ENCODE measurements at places on chromosomes 6 and 20.
A peak's percentile ranks its signal among the peaks of the same experiment; 100 is the strongest.

- DNase-seq: no peak
These were observed 386.6 kb upstream of the SLC35B3 start for GRCh38 chr6:8821981-8822381.

DNA sequence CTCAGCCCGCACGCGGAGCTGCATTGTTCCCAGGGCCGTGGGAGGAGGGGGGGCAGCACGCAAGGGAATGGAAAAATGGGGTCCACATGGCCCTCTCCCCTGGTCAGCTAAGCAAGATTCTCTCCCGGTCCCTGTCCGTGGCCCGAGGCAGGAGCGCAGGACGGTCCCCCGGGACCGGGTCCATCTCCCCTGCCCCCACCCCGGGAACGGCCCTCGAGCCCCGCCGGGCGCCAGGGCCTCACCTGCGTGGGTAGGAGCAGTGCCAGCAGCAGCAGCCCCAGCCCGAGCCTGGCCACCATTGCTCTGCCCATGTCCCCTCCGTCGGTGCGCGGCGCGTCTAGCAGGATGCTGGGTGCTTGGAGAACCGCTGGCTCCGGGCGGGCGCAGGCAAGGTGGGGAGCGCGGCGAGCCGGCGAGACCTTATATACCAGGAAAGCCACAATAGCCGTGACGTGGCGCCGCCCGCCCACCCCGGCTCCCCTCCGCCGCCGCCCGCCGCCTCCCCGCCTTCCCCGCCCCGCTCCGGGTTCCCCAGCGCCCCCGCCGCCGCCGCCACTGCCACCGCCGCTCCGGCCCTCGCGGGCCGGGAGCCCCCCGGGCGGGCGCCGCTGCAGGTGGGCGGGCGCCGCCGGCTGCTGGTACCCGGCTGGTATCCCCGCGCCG is at the start of gene CD24:
Gene CD24, minus strand, starts transcription at position 394 of the 663 bp plus-strand sequence. Its CDS starts 83 bp downstream, at position 311.
- peak; percentile 19 for DNase-seq

GRCh38 chr20:40930561-40930960 is 98.1 kb upstream of the TOP1 start:
- no peak for DNase-seq

DNA sequence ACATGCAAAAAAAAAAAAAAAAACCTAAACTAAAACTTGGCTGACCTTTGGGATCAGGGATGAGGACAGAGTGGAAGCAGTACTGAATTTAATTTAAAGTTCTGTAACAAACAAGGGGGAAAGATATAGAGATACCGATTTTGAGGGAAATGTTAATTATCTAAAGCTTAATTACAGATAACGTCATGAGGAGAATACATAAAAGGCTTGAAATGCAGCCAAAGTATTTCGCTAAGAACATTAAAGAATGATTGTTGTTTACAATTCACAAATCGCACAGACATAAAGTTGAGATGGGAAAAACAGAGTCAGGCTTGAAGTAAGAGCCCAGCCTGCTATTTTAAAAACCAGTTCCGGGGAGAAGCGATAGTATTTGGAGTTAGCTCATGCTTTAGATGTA is 208.0 kb upstream of the SASH1 start:
- no peak for DNase-seq

DNA sequence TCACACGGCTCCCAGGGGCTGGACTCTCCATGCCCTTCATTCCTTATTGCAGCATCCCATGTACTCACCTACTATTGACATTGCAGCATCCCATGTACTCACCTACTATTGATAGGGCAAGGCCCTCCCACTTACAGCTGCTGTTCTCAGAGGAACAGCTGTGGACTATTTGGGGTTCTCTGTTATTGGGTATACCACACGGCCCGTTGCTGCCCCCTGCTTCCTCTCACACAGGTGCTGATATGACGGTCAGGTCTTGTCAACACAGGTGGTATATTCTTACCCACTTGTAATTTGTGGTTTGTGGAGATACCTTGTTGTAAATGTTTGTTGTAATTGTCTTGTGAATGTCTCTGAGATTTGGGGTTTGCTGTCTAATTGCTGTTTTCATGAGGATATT is 18.8 kb downstream of the ALDH5A1 start:
- DNase-seq: no peak

DNA sequence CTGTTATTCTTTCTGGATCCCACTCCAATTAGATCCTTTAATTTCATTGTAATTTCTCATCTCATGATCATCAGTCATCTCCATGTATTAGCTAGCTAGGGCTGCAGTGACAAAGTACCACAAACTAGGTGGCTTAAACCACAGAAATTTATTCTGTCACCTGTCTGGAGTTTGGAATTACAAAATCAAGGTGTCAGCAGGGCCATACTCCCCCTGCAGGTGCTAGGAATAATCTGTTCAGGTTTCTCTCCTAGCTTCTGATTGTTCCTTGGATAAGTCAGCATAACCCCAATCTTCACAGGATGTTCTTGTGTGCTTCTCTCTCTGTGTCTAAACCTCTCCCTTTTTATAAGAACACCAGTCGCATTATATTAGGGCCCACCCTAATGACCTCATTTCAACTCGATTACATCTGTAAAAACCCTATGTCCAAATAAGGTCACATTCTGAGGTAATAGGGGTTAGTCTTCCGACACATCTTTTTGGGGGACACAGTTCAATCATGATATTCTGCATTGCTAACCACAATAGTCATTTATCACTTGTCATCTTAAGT is 40.5 kb downstream of the BEND6 start:
- no peak for DNase-seq

DNA sequence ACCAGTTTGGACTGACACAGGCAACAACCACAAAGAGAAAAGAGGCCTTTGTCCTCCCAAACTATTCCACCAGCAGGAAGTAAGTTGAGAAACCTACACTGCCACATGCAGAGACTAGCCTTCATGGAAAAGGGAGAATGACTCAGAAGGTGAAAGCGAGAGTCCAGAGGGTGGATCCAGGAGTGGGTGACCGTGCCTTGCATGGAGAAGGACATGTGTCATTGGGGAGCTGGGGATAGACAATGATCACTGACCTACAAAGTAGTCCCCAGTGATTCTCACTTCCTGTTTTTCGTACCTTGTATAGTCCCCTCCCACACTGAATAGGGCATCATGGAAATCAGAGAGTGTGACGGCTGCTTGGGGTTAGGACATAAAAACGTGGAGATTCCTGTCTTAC is 91.9 kb downstream of the MYLK4 start:
- no peak for DNase-seq

DNA sequence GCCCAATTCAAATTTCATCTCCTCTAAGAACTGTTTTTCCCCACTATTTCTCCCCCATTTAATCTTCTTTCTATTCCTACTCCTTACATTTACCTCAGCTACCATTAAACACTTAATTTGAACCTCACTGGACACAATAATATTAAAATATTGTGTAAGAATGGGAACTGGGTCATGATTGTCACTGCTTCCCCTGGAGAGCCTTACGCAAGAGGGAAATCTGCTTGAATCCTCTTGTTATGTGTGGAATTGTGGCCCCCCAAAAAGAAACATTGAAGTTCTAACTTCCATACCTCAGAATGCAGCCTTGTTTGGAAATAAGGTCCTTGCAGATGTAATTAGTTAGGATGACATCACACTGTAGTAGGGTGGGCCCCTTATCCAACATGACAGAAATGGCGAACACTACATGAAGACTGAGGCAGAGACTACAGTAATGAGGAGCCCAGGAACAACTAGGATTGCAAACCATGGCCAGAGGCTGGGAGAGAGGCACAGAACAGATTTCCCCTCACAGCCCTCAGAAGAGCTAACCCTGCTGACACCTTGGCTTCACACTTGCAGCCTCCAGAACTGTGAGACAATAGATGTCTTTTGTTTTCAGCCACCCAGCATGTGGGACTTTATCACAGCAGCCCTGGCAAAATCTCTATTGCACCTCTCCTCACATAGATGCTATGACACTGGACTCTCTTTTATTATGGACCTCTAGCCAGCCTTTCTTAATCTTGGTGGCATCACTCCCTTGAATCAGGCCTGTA is 29.9 kb downstream of the HIVEP2 start:
- no peak for DNase-seq

DNA sequence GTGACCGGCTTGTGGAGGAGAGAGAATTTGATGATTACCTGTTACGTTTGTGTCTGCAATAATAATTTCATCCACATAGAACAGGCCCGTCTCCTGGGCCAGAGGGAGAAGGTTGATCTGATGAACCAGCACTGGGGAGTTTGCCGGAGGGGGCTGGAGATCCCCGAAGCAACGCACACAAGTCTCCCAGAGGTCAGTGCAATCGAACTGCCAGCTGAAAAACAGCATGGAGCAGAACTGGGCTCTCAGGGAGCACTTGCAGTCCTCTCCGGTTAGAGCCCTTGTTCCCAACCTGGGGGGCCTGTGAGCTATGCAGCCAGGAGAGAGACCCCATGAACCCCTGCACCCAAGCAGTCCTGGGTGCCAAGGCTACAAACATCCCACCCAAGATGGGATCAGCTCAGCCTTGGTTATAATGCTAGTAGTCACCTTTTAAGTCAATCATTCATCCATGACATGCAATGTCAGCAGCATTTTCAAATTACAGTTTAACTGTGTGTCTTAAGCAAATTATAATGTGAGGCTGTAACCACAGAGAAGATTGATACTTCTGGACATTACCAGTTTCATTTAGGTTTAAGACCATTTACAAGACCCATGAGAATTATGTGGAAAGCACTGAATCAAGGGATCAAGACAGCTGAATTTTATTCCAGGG is 34.2 kb downstream of the PKHD1 start:
- DNase-seq: no peak

GRCh38 chr6:35213824-35214756 is at the start of gene SCUBE3:
Gene SCUBE3, plus strand, starts transcription at chr6:35213956. Its CDS starts 463 bp downstream, at chr6:35214419.
- no peak for DNase-seq

GRCh38 chr20:38680500-38681306 is 43.6 kb upstream of the SLC32A1 start:
- DNase-seq: peak; percentile 28

DNA sequence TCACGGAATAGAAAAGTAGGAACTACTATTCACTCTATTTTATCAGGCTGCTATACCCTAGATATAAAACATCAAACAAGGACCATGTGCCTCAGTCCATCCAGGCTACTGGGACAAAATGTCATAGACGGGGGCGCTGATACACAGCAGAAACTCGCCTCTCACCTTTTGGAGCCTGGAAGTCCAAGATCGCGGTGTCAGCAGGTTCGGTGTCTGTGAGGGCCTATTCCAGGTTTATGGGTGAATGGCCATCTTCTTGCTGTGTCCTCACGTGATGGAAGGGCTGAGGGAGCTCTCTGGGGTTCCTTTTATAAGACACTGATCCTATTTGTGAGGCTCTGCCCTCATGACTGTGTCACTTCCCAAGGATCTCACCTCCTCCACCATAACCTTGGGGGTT is 89.5 kb downstream of the DLL1 start:
- no peak for DNase-seq

- no peak for DNase-seq
These were observed 984 bp downstream of the ADAM33 start for GRCh38 chr20:3680701-3681351.

DNA sequence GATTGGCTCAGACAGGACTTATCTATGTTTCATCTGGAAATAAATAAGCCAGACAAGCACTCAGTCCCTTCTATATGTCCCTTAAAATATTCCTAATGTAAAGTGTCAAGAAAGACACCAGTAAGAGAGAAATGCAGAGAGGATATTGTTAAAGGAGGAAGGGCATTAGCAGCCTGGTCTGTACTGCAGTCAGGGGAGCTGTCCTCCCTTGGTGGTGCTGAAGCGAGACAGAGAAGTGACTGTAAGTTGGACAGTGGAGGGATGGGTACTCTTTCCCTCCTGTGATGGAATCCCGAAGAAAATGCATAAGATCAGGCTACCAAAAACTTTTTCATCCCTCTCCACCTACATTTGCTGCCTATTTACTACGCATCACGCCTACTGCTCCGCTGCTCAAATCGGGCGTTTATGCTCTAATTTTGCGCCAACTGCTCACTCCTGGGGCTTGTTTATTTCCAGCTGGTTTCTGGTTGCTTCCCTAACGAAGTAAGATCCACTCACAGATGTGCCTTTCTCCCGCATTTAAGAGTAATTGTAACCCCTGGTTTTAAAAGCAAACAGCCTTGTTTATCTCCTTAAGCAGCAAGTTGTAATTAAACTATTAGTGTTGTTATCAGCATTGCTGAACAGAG is 35.2 kb downstream of the PHACTR1 start:
- no peak for DNase-seq

DNA sequence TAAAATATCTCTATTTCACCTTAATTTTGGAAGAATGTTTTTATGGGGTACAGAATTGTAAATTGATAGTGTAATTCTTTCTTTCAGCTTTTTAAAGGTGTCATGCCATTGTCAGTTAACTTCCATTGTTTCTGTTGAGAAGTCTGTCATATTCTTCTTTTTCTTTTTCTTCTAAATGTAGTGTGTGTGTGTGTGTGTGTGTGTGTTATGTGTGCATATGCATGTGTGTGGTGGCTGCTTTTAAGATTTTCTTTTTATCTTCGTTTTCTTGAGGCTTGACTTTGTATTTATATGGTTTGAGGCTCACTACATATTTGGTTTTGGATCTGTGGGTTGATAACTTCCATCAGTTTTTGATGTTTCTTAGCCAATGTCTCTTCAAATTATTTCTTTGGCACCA is 176.5 kb downstream of the OGFRL1 start:
- no peak for DNase-seq

DNA sequence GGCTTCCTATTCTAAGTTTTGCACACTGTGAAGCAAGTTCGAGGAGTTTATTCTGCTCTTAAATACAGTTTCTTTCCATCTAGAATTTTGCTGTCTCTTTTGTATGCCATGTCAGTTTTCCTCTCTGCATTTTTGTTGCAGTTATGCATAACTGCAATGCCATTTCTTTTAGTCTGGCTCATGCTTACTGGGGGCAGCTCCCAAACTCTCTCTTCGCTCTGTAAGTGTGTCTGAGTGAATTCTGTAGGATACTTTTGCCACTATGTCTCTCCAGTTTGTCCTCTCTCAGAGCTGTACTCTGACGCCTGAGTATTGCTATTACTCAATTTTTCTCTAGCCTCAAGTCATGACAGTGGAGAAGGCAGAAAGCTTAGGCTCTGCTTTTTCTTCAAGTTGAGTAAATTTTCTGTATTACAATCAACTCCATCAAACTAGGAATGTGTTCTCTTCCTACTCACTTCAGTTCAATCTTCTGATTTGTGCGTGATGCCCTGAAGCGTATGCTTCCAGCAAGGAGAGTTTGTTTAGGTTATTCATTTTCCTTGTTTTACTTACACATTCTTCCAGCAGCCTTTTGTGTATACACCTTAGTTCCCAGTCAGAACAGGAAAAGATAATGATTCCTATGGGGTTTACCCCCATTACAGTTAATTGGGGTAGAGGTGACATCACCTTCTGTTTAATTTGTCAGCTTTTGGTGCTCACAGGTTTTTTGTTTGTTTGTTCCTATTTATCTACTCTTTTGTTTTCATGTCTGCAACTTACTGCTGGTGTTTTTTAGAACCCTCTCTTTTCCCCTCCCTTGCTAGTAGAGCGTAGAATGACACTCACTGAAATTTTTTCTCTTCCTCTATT is 430.9 kb downstream of the BCKDHB start:
- no peak for DNase-seq

DNA sequence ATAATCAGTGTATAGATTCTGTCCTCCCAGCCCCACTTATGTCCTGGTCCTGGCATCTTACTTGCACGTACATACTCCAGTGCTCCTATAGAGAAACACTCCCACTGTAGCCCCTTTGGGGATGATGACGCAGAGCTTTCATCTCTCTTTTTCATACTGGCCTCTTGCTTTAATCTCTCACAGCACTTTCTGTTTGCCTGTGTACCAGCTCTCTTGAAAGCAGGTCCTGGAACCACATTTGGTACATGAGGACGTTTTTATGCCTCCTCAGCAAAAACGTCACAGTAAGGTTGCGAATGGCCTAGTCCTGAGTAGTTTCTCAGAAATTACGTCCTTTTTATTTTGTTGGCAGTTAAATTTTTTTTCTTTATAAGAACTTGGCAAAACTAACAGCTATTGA is 10.8 kb downstream of the L3MBTL3 start:
- no peak for DNase-seq

Data from activated naive CD4-positive, alpha-beta T cell treated with anti-CD3 and anti-CD28 coated beads, Interleukin-2, amount 50 U/mL, for 72 hours (primary cell).